BE2C (cell line): ENCODE measurements at places on chromosomes 5 and 9.
A peak's percentile ranks its signal among the peaks of the same experiment; 100 is the strongest.

- no peak for DNase-seq
These were observed 20.8 kb downstream of the DAB2IP start for GRCh38 chr9:121672213-121672612.

GRCh38 chr5:59187857-59188256 is 605.0 kb downstream of the RAB3C start:
- DNase-seq: no peak

DNA sequence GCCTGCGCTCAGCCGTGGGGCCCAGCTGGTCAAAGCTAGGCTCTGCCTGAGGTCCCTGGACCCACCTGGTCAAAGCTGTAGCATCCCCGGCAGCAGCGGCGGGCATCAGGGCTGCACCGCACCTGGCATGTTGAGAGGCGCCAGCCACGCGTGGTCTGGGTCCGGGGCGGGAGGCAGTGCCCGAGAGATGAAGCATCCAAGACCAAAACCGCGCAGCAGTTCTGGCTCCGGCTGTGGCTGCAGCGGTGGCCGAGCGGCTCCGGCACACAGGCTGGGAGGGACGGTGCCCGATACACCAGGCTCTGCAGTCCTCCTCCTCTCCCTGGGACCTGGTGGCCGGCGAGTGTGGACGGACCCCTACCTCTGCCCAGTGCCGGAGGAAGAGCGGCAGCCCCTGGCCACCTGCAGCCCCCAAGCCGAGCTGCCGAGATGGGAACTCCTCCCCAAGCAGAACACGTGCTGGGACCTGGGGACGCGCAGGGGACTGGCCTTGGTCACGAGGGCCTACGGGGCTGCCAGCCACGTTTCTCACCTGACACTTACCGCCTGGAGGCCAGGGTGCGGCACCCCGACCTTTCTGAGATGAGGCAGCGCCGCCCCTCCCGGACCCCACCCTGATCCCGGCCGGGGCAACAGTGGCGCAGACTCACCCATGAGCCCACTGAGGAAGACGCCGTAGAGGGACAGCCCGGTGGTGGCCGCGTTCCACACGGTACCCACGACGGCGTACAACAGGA is 33.0 kb downstream of the SLC9A3 start:
- DNase-seq: no peak

DNA sequence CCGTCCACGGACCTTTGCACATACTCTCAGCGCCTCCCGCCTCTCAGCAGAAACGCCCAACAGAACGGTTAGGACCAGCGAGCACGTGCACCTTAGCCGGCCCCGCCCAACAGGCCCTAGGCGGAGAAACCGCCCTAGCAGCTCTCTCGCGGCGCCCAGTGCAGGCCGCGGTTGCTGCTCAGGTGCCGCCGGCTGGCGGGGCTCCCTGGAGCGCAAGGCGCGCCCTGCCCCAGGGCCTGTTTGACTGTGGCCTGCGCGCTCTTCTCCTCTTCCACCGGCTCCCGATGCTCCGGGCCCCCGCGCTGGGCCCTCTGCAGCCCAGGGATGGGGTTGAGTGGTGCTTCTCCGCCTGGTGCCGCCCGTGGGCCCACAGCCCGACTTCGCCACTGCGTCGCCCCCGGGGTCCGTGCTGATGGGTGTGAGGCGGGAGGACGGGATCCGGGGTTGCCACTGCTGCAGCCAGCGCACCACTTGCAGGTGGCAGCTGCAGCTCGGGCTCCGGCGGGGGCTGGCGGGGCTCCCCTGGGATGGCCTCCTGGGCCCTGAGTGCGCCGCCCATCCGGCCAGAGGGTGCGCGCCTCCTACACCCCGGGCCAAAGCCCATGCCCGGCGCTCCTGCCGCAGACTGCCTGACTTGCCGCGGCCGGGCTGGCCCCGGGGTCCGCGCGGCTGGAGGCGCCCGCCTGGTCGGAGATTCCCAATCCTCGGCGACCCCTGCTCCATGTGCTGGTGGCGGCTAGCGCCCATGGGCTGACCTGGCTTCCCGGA is 1889.4 kb upstream of the CDH9 start:
- no peak for DNase-seq

DNA sequence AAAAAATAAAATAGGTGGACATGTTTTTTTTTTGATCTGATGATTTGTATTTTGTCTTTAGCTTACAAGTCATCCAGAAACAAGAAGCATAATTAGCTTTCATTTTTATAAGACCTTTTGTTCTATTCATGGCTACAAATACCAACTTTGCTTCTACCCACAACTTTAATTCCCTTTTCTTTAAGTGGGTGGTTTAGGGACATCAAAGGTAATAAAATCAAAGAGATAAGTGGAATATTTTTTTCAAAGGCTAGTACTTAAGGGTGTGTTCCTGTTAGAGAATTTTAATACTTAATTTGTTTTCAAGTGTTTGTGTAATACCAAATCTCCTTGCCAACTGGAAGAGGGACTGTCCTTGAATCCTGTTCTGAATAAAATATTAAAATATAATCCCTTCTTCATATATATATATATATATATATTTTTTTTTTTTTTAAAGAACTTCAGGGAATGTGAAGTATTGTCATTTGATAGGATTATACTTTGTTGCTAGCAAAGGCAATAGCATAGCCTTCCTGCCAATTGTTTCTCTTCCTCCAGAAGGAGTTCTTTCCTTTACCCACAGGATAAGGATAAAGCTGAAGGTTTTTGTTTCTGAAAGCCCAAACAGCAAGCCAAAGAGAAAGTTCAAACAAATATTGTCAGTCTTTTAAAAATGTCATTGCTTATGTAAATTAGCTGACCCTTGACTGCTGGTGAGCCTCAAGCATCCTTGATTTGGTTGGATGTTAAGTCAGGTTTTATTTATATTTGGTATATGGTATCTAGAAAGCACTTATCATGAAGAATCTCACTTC is 108.9 kb downstream of the PAM start:
- no peak for DNase-seq

DNA sequence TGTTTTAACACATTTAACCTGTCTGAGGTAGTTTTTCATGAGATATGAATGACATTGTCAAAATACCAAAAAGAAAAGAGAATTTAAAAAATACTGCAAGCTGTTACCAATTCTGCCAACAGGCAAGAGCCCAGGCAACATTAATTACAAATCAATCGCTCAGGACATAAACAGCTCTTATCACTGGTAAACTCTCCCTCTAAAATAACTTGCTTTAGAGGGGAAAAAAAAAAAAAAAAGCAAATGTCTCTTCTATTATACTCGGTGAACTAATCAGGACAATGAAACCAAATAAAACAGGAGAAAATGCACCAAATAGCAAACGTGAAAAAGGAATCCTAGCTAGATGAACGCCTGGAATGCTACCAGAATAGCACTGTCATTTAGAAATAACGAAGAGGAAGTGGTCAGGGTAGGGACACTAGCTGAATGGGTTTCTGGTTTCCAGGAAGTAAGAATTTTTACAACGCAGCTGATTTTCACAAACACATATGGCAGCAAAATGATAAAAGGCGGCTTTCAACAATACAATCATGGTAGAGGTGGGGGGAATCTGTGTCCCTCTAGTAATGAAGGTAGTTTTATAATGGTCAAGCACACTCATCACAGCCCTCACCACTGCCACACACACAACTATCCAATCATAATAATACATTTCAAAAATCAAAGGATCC is 94.9 kb downstream of the DENND1A start:
- DNase-seq: no peak

DNA sequence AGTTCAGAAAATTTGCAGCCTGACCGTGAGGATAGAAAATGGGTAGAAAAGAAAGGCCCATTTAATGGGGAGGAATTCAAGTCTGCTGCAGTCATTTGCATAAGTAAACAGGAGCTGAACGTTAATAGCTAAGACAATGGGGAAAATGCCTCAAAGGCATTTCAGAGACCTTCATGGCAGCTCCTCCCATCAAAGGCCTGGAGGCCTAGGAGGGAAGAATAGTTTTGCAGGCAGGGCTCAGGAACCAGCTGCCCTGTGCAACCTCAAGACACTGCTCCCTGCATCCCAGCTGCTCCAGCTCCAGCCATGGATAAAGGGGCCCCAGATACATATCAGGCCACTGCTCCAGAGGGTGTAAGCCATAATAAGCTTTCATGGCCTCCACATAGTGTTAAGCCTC is 32.2 kb upstream of the CDH18 start:
- no peak for DNase-seq

DNA sequence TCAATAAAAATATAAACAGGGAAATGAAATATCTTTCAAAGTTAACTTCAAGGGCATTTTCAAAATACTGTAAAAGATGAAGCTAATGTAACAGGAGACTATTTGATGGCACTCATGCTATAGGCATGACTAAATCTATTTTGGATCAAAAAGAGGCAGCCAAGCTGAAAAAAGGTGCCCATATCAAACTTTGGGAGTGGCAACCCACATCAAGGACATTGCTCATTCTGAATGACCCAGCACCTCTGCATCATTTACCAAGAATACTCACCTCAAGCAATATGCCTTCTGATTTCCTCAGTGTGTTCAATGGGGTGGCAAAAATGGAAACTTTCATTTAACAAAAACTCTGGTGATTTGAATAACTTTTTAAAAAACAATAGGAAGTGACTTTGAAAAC is 853.3 kb downstream of the TLE1 start:
- no peak for DNase-seq

DNA sequence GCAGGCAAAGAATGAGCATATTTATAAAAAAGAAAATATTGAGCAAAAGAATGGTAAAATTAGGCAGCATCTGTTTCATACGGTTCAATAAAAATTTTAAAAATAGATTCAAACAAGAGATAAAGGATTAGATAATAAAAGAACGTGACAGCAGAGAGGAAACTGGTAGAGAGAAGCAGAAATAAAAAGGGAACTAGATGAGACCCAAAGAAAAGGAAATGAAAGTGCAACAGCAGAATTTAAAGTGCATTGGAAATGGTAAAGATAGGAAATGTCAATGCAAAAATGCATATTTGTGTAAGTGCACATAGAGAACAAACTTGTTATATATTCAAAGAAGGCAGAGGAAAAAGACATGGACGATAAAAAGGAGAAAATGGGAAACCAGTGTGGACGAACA is 70.2 kb downstream of the SUSD1 start:
- DNase-seq: no peak

DNA sequence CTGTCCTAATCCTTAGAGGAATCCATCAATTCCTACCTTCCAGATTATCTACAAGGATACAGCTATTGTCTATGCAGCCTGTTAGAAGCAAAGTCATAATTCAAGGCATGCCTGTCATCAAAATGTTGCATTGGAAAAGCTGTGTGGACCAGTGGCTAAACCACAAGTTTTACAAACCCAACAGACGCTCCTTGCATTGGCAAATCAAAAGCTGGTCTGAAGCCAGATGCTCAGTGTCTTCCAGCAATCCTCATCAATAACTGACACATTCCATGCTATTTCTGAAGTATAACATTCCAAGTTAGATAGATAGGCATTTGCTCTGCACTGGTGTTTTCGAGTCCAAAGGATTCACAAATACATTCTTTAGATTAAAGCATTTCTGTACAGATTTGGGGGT is 213.6 kb downstream of the EBF1 start:
- no peak for DNase-seq

GRCh38 chr9:115005322-115005721 is 74.9 kb upstream of the TNFSF8 start:
- DNase-seq: peak; percentile 13

GRCh38 chr9:124239249-124240073 is 18.3 kb upstream of the NEK6 start:
- no peak for DNase-seq

GRCh38 chr9:34085581-34086500 is 37.2 kb upstream of the UBAP2 start:
- no peak for DNase-seq

- peak; percentile 66 for DNase-seq
These were observed 393.6 kb upstream of the IZUMO3 start for GRCh38 chr9:24939109-24939850.

- DNase-seq: peak; percentile 82
These were observed 263.8 kb downstream of the FBXL7 start for GRCh38 chr5:15763754-15764153.

DNA sequence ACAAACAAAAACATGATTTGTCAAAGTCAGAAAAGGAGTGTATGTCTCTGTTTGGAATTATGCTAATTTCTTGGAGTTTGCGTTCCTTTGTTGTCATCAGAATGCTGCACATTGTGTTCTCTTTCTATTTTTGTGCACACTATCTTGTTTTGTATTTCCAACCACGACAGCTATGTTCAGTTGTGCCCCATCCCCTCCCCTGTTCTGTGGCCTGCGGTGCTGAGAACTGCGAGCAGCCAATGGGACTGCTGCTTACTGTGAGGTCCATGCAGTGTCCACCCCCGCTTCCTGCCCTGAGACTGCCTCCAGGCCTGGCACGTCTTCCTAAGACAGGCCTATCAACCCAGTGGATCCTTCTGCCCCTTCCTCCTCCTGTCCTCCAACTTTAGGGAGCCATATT is 76.8 kb downstream of the PALM2AKAP2 start:
- peak; percentile 8 for DNase-seq

DNA sequence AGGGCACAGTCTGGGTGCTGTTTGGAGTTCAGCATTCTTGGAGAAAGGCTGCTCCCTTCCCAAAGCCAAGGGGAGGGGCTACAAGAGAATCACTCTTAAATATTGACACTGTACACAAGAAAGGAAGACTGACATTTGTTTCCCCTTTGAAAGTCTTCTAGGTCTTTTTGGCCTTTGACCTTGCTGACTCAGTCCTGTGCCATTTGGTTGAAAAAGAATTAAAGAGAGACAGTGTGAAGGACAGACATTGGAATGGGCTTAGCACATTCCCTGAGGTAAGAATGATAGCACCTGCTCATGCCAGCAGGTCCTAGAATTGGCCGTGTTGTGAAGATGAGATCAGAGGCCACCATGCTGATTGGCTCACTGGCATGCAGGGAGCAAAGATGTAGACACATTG is 271.4 kb upstream of the ZNF608 start:
- no peak for DNase-seq

- no peak for DNase-seq
These were observed 137.2 kb downstream of the ATG10 start for GRCh38 chr5:82109013-82109412.

DNA sequence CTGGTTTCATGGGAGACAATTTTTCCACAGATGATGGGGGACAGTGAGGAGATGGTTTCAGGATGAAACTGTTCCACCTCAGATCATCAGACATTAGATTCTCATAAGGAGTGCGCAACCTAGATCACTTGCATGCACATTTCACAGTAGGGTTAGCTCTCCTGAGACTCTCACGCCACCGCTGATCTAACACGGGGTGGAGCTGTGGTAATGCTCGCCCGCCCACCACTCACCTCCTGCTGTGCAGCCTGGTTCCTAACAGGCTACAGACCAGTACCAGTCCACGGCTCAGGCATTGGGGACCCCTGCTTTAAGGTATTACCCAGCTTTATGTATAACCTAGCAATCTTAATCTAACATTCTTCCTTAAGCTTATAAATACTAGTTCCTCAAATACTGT is 35.6 kb downstream of the TTC39B start:
- DNase-seq: no peak

- DNase-seq: no peak
These were observed 49.8 kb upstream of the PLPP1 start for GRCh38 chr5:55584398-55585205.

GRCh38 chr5:113081091-113081839 is 104.7 kb downstream of the DCP2 start:
- no peak for DNase-seq
